IMR-90 (cell line): ENCODE measurements at places on chromosomes 13 and 19. TPM values are rescaled to one million over a fixed set of nuclear protein-coding genes. Genes with fewer than 3 reads are reported as not detected.

- no peak for DNase-seq
These were observed 53.9 kb downstream of the TM9SF2 start for GRCh38 chr13:99555149-99555548.

The GIPC3 gene
- total RNA-seq, result under 0.01 TPM in 2 replicates

The PNMA8A gene
- total RNA-seq, result 0.83 and 0.90 TPM in 2 replicates

The ZNF418 gene
- total RNA-seq, result 3.4 and 4.2 TPM in 2 replicates
